A549 treated with DMSO at 1 μM for 4 hours (cell line): ENCODE measurements at places on chromosomes 13 and 19. TPM values are rescaled to one million over a fixed set of nuclear protein-coding genes. Genes with fewer than 3 reads are reported as not detected.

IGSF23 gene
- total RNA-seq = 0.26 to 0.57 TPM (median 0.40 TPM) in 5 replicates

ZNF497 gene
- total RNA-seq = 0.80 to 1.7 TPM (median 1.5 TPM) in 5 replicates

TMPRSS9 gene
- total RNA-seq = 0.02 to 0.08 TPM in 2 of 5 replicates, not detected in the others

C13orf42 gene
- not detected in 5 replicates for total RNA-seq

ATP8B3 gene
- total RNA-seq = 1.8 to 3.5 TPM (median 3.1 TPM) in 5 replicates
